ENCODE measurements at places on chromosomes 11 and 22. TPM values are rescaled to one million over a fixed set of nuclear protein-coding genes. Genes with fewer than 3 reads are reported as not detected.

- DNase-seq = no peak
Observed at GRCh38 chr11:130166457-130166784, 6.8 kb downstream of the ST14 start.

GRCh38 chr22:44668190-44668885 lies 33.7 kb upstream of the PRR5 start:
- DNase-seq = peak; percentile 50

DNA sequence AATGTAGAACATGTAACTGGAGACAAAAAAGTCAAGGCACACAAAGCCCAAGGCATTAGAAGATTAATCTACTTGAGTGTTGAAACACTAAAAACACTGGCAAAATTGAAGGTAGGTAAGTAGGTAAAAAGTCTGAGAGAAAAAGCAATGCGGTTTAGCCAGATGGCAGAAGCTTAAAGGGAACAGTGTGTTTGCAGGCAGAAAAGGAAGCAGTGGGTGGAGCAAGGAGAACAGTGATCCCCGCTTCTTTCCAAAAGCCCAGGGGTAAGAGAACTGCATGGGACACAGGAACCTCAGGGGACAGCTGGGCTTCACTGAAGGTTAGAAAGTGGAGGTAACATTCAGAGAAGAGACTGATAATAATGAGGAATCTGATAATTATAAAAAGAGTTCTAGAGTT lies 16.0 kb downstream of the MRE11 start:
- no peak for DNase-seq

- peak; percentile 91 for DNase-seq
Observed at GRCh38 chr11:69670158-69670845, 4.9 kb downstream of the LTO1 start.

GRCh38 chr22:50506611-50507420 lies 686 bp downstream of the LMF2 start:
- no peak for DNase-seq

DNA sequence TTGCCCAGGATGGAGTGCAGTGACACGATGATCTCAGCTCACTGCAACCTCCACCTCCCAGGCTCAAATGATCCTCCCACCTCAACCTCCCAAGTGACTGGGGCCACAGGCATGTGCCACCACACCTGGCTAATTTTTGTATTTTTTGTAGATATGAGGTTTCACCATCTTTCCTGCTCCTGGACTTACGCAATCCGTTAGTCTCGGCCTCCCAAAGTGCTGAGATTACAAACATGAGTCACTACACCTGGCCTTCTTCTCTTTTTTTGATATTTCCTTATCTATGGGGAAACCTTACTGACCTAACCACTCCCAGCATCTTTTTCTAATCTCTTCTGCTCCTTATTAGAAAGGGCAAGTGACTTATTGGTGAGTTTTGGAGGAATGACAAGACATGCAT lies 121.7 kb upstream of the CHORDC1 start:
- no peak for DNase-seq

DNA sequence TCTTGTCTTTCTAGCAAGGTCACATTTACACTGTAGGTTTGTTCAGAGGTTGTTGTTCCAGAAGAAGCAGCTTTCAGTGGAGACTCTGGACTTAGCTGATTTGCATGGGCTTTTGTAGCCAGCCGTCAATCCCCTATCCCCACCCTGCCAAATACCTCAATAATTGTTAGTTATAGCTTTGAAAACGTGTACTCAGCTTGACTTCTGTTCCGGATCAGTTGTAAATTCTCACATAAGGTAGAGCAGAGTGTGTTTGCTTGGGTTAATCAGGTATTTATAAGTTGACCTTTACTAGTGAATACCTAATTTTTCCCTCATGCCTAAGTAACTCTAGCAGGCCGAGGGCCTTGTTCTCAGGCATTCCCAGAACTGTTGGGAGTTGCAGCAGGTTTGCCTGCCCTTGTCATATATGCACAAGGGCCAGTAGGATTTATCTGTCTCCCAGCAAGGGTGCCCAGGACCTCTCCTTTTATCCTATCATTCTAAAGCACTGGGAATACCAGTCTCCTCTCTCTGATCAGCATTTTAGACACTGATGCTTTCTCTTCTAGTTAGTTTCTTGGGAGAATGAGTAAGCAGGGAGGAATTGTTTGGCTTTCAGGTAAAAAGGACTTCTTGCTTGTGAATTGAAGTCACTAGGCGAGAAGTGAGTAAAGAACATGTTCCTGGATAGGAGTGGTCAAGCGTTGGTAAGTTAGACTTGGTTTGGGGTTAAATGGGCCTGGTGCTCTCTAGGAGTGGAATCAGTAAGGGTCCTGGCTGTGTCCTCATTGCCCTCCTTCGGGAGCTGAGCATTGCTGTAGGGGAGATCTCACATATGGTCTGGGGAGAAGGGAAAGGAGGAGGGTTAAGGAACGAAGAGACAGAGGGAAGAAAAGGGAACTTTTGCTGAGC lies 22.1 kb downstream of the STIM1 start:
- no peak for DNase-seq

DNA sequence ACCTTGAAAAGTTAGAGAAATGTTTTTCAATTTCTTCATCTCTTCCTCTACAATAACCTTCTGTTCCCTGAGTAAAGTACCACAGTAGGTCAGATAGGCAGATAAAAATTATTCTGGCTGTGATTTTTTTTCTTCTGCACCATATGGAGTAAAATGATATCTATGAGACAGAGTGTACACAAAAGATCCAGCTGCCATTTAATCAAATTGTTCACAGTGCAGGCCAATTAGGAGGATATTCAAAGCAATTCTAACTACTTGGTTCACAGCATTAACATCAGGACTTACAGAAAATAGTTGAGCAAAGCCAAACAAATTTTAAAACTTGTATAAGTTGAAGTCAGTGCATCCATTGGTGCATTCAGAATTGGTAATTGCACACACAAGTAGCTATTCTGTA lies 147.9 kb upstream of the LUZP2 start:
- no peak for DNase-seq

CNIH2 gene
- not detected for polyA plus RNA-seq

C11orf91 gene
- 0.14 TPM for polyA plus RNA-seq

ANGPTL5 gene
- 0.17 TPM for polyA plus RNA-seq

All from psoas muscle (tissue), 8 donors.